ENCODE measurements at places on chromosomes 12 and 14.

DNA sequence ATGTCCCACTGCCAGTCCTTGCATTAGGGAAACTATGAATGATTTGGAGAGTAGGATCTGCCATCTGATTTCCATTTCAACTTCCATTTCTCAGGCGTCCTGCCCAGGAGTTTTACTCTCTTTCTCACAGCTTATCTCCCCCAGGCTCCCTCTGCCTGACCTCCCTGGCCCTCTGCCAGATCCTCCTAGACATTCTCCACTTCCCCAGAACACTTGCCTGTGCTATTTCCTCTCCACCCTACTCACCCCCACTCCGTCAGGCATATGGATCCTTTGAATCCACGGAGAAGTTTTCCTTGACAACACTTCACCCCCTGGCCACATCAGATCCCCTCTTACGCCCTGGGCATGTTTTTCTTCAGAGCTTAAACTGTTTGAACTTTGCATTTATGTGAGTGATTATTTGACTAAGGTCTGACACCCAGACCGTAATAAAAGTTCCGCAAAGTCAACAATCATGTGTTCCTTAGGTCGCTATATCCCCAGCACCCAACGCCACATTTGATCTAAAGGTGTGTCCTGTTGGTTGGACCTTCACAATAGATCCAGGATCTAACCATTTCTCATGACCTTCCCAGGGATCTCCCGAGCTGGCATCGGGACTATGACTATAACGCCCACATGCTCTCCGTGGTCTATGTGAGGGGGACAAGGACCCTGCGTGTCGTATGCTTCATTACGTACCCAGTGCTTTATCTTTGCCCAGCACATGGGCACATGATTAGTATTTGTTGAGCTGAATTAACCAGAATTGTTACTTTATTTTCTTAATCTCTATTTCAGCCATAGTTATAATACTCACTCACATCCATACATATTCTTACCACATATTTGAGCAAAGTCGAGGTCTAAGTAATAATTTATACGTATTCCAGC is 255.8 kb upstream of the FOXN3 start:
- no peak for DNase-seq

GRCh38 chr14:50303744-50304471 is 8.1 kb downstream of the L2HGDH start:
- DNase-seq: no peak

GRCh38 chr12:130468186-130468585 is 130.5 kb downstream of the PIWIL1 start:
- DNase-seq: no peak

GRCh38 chr14:34322940-34323418 is 139.1 kb downstream of the SPTSSA start:
- peak; percentile 65 for DNase-seq

- DNase-seq: no peak
These were observed 5.3 kb downstream of the SCNN1A start for GRCh38 chr12:6369916-6370575.

DNA sequence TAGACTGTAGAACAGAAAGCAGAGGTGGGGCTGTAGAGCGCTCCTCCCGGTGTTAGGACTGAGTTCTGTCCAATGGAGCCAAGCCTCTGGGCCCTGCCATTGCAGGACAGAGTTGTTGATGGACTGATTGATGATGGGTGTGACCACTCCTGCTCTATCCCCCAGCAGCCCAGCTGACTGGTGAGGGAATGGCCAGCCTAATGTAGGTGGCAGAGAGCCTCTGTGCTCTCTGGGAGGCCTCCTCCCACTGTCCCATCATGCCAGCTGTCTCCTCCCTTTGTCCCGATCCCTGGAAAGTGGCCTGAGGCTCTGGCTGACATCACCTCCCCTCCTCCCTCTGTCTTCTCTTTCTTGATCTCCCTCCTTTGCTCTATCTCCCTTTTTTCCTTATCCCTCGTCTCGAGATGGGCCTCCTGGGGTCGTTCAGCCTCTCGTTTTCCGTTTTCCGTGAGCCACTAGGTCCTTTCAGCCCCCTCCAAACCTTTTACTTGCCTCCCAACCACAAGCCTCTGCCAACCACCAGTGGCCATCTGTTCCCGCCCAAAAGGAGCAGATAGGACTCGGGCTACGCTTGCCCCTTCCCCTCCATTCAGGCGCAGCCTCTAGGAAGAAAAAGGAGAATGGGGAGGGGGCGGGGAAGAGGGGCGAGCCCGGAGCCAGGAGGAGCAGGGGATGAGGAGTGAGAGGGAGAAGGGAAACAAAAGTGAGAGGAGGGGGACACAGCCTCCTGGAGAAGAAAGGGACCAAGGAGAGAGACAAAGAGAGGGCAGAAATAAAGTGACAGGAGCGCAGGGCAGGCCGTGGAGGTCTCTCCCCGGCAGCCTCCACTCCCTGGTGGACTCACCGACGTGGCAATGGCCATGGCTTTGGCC is 572 bp downstream of the EFS start:
- DNase-seq: no peak

DNA sequence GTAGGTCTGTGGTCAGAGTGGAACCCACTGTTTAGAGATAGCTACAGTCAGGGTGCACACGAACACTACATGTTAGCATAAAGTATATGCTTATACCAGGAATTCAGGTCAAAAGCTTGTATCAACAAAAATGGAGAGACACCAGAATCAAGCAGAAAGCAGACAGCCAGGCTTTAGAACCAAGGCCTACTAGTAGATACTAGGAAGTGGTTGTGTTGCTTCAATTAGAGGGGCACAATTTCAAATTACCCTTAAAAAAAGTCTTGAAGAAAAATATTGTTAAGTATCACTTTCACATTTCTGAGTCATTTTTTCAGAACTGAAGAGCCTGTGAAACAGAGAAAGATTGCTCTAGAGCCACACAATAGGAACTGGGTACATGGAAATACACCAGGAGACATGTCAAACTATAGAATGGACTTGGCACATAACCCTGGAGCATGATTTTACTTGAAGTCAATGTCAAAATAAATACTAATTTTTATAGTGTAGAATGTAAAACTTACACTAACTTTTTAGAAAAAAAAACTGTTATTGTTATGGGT is 41.6 kb downstream of the LRRC9 start:
- DNase-seq: no peak

DNA sequence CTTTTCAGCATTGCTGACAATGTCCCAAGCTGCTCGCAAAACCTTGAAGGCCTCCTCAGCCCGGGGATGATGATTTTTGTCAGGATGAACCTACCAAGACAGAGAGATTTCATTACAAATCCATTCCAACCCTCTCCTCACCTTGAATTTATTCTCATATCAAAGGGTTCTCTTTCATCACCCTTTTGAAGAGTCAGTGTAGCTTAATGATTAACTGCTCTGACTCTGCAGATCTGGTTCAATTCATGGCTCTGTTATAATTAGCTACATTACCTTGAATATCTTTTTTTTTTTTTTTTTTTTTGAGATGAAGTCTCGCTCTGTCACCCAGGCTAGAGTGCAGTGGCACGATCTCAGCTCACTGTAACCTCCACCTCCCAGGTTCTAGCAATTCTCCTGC is 5.6 kb downstream of the ORMDL2 start:
- no peak for DNase-seq

All from activated CD8-positive, alpha-beta memory T cell treated with anti-CD3 and anti-CD28 coated beads for 48 hours (primary cell).